ENCODE measurements at places on chromosomes 7 and 10.

DNA sequence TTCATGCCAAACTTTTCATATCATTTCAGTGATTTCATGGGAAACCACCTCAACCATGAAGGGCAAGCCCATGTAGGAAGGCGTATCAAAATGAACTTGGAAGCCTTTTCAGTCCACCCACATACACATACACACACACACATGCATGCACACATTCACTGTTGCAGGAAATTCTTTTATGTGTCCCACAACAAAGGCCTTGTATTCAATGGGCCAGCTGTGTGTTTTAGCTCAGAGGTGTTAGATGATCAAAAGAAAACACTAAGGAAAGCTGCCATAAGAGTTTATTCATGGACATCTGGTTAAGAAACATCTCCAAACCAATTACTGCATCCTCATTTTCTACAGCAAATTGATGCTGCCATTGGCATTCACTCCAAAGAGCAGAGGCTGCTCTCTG is 74.4 kb upstream of the STK17A start:
- no peak for DNase-seq

- DNase-seq, result no peak
Measured at GRCh38 chr7:134255814-134256213, 60.9 kb downstream of the SLC35B4 start.

DNA sequence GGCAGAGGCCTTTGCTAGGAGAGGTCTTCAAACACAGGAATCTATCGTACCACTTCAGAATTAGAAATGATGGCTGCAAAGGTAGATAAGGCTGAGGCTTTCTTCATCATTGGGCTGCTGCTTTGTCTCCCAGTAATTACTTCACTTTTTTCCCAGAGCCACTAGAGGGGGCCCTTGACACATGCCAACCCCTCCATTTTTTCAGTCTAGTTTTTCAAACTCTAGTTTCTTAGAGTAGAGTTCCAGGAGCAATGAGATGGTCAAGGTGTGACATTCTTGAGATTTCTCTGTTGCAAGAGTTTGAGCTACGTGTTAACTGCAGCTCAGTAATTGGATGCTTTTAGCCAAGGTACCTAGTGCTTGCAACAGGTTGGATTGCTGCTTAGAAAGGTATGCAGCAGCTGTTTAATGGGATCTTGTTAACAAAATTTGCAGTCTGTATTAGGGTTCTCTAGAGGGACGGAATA is 33.8 kb upstream of the RBM20 start:
- DNase-seq, result no peak

DNA sequence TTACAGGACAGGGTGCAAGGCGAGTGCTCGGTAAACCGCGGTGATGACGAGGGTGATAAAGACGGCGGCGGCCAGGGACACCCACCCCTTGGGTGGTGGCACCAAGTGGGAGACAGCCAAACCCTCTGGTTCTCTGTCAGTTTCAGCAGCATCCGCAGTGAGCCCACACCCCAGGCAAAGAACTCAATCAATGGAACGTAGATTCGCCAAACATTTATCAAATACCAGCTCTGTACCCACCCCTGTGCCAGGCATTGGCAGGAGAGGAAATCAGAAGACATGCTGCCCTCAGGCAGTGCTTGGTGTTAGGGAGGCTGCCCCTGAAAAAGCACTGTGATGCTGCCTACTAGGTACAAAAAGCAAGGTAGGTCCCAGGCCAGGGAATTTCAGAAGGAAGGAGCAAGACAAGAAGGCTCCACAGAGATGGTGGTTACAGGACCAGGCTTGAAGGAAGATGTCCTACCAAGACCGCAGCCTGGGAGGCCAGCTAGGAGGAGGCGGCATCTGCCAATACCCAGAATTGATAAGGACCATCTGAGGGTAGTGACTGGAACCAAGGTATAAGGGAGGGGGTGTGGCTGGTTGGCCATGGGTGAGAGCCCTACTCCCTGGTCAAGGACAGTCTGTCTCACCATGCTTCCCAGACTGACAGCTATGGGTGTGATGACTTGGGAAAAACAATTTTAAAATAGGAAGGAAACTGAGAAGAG is 10.2 kb upstream of the PNLIPRP2 start:
- DNase-seq, result no peak

- DNase-seq, result peak; percentile 16
Measured at GRCh38 chr7:2894118-2894940, 50.2 kb upstream of the GNA12 start.

DNA sequence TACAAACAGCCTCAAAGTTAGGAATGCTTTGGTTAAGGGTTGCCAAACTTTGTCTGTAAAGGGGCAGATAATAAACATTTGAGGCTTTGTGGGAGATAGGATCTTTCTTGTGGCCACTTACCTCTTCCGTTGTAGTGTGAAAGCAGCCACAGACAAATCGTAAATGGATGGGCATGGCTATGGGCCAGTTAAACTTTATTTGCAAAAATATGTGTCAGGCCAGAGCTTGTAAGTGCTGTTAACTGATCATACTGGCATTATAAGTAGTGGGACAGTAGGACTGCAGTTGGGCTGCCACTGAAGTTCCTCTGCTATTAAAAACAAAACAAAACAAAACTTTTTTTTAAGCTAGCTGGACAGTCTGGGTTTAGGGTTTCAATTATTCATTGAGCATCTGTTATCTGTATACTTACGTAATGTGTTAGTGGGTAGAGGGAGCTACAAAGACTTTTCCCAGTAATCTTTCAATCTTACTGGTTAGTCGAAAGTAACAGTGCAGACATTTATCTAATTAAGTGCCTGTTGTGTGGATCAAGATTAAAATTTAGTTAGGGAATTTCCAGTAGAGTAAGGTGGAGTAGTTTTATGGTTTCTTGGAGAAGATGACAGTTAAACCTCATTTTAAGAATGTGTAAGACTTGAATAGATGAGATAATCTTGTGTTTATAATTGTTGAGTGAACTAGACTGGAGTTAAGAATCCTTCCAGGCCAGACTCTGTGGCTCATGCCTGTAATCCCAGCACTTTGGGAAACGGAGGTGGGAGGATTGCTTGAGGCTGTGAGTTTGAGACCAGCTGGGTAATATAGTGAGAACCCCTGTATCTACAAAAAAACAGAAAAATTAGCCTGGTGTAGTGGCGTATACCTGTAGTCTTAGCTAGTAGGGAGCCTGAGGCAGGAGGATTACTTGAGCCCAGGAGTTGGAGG is 100.1 kb downstream of the BTRC start:
- DNase-seq, result no peak

DNA sequence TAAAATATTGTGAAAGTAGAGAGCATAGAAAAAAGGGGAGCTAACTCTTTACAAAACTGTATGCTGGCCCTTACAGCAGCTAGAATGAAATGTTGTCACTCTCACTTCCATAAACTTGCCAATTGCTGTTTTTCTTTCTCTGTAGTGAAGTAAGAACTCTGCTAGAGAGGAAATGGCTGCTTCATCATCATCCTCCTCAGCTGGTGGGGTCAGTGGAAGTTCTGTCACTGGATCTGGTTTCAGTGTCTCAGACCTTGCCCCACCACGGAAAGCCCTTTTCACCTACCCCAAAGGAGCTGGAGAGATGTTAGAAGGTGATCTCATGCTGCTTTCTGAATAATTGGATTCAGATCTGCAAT is 7.6 kb upstream of the ASCC1 start:
- no peak for DNase-seq
